Fibroblast of skin of left quadriceps (primary cell): ENCODE measurements at places on chromosomes 3 and 15.

DNA sequence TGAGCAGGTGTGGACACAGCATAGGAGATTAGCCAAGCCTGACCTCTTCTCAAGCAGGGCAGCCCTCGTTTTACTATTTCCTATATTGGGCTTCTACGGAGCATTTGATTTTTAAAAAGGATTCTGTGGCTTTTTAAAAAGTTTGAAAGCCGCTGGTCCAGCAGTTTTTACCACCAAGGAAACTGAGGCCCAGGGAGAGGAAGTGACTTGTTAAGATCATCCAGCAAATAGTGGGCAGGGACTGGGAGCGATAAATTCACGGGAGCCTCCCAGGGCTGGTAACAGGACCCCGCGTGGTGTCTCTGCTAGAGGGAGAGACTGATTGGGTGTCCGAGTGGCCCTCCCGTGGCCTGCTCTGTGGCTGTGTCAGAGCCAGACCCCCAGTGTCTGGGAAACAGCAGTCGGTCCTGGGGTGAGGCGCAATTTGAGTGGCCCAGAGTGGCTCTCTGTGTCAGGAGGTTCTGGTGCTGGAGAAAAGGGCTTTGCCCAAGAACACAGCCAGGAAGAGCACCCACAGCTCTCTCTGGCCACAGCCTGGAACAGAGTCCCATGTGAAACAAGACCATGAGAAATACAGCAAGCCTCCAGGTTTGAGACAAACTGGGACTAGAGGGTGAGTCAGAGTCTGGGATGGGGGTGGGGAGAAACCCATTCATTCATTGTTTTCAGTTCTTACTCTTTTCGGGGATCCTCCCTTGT is 4.2 kb downstream of the FURIN start:
- DNase-seq: no peak

DNA sequence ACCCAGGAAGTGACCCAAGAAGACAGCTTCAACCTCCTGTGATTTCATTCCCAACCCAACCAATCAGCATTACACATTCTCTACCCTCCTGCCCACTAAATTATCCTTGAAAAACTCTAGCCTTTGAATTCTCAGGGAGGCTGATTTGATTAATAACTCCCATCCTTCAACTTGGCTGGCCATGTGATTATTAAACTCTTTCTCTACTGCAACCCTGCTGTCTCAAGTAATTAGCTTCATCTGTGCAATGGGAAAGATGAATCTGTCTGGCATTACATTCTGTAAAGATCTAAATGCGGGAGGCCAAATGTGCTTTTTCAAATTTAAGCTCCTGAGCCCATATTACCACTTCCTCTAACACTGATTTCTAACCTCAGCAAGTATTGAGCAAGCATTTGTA is 95.9 kb upstream of the STT3B start:
- DNase-seq: no peak

DNA sequence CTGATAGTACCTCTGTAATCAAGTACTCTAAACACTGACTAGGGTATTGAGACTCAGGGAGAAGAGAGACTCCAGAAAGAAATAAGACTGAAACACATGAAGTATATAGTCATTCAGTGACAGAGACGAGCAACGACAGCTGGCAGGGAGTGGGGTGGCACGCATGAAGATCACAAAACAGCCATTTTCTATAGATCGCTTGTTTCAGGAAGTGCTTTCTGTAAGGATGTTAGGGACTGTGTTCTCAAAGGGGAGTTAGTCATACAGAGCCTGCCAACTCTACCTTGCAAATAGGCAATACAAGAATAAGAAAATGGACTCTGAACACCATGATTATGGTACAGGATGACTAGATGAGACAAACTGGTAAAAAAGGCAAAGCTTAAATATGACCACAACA is 139.5 kb downstream of the TBL1XR1 start:
- DNase-seq: no peak

DNA sequence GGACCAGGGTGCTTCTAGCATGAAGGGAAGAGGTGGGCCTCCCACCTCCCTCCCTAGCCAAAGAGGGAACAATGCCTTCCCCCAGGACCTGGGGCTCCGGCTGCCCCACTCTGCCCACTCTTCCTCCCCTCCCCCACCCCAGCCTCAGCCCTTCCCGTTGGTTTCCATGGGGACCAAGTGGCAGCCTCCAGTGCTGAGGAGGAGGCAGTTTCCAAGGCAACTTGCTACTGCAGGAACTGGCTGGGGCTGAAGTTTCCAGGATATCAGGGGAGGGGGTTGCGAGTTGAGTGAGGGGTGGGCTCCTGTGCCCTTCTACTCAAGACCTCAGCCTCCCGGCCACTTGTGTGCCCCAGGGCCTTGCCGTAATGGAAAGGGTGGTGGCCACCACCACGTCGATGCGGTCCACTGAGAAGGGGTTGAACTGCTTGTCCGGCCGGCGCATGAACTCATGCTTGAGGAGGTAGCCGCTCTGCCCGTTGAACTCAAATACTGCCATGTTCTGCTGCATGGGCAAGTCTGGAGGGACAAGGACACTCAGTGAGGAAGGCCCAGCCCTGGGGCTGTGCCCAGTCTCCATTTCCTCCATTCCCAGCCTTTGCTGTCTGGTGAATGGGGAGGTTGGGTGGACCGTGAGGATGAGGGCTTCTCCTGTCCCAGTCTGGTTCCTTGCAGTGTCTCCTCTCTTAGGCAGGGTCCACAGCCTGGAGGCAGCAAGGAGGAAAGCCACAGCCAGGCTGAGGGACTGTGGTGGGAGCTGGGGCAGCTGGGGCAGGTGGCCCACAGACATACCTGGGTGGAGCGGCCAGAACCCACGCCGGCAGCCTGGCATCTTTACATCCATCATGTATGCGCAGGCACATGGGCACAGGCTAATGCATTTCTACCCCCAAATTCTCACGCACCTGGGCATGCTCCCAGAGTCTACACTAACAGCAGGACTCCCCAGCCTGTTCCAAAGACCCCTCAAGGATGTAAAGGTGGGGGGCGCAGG is 11.3 kb upstream of the ANKRD63 start:
- no peak for DNase-seq

- no peak for DNase-seq
These were observed 87.3 kb upstream of the C15orf61 start for GRCh38 chr15:67433495-67434099.

DNA sequence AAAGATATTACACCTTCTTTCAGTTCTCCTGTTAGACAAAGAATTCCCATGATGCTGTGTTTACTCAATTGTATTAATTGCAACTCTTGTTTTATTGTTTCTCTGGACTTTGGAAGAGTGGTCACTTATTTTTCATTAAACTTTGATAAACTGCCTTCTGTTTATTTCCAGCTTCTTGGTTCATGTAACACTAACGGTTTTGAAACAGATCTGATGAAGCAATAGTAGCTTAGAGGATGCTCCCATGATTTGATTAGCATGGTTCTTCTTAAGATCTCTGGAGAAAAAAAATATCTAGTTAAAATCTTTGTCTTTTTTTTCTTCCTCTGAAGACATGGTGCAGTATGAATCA is 90.1 kb downstream of the FNDC3B start:
- DNase-seq: no peak

DNA sequence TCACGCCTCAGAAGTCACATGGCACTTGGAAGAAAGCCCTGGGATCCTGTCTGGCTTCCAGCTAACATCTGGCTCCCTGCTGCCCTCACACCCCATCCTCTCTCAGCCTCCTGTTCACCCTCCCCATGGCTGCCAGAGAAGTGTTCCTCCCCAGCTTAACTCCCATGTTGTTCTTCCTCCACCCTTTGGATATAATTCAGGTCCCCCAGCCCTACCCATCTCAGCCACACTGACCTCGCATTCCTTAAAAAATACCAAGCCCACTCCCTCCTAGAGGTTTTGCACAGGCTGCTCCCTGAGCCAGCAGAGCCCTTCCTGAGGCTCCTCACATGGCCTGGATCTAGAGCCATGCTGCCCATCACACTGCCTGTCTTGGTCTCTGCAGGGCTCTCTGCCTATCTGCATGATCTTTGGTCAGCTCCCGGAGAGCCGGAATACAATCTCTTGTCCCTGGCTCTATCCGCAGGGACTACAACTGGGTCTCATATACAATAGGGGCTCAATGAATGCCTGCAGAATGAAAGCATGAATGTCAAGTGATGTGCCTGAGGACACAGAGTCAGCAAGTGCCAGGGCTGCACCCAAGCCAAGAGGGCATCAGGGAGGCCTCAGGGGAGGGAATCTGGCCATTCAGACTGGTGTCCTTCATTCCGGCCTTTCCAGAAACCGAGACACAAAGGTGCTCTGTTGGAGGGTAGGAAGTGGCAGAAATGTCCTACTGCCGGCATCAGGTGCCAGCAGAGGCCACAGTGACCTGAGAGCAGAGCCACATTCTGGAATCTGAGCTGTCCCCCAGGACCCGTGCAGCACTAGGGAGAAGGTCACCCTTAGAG is 3.8 kb upstream of the TKT start:
- DNase-seq: no peak

DNA sequence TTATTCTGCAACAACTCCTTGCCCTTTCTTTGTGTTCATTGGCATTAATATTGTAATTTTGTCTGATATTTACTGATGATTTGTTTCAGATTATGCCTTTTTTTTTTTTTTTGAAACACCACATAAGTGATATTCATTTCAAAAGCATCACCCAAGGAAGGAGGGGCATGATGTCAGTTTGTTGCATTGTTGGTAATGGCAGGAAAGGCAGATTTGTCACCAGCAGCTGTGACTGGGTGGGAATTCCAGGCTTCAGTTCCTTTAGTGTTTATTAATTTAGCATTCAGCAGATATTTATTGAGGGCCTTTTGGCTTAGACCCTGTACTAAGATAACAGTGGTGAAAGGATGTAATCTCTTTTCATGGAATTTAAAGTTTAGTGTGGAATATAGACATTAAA is 19.5 kb downstream of the SENP2 start:
- no peak for DNase-seq
